ENCODE measurements at places on chromosomes 1 and 21. TPM values are rescaled to one million over a fixed set of nuclear protein-coding genes. Genes with fewer than 3 reads are reported as not detected.

EDARADD gene
- total RNA-seq, result 0.38 TPM

RHD gene
- not detected for total RNA-seq

CCDC30 gene
- 5.4 TPM for total RNA-seq

KRTAP13-2 gene
- not detected for total RNA-seq

PTPN22 gene
- total RNA-seq, result 26.6 TPM

KPRP gene
- not detected for total RNA-seq

RBM11 gene
- total RNA-seq, result 12.5 TPM

DNA sequence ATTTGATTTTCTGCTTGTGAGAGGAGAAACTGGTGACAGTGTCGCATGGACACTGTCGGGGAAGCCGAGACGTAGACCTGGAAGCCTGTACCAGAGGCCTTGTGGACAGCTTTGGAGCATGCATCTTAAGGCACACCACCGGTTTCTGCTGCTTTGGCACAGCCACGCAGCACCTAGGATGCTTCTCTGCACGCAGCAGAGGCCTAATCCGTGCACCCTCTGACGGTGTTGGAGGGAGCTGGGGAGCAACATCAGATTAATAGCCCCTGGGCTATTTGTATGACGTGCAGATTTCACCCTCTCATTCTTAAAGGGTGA lies 30.3 kb downstream of the TEX35 start:
- peak overlapping the region; percentile 88 for H3K4me3 ChIP-seq
- no peak overlapping the region for H3K27ac ChIP-seq
- no peaks in the 10 kb centered on the region for H3K27me3 ChIP-seq
- DNase-seq, result no peak
- H3K4me1 ChIP-seq, result peaks cover 35% of the 10 kb centered on the region

- H3K27me3 ChIP-seq, result peaks cover 58% of the 10 kb centered on the region
- no peak for DNase-seq
- peaks cover 9% of the 10 kb centered on the region for H3K4me1 ChIP-seq
- H3K36me3 ChIP-seq, result peaks cover 4% of the 10 kb centered on the region
- peak overlapping the region; percentile 67 for H3K4me3 ChIP-seq
These were observed 930 bp downstream of the SLC30A10 start for GRCh38 chr1:219927298-219927955.

- no peaks in the 10 kb centered on the region for H3K36me3 ChIP-seq
- DNase-seq, result no peak
- H3K4me3 ChIP-seq, result no peak overlapping the region
- no peaks in the 10 kb centered on the region for H3K27me3 ChIP-seq
- H3K27ac ChIP-seq, result no peak overlapping the region
These were observed 26.4 kb downstream of the HENMT1 start for GRCh38 chr1:108634521-108634920.

DNA sequence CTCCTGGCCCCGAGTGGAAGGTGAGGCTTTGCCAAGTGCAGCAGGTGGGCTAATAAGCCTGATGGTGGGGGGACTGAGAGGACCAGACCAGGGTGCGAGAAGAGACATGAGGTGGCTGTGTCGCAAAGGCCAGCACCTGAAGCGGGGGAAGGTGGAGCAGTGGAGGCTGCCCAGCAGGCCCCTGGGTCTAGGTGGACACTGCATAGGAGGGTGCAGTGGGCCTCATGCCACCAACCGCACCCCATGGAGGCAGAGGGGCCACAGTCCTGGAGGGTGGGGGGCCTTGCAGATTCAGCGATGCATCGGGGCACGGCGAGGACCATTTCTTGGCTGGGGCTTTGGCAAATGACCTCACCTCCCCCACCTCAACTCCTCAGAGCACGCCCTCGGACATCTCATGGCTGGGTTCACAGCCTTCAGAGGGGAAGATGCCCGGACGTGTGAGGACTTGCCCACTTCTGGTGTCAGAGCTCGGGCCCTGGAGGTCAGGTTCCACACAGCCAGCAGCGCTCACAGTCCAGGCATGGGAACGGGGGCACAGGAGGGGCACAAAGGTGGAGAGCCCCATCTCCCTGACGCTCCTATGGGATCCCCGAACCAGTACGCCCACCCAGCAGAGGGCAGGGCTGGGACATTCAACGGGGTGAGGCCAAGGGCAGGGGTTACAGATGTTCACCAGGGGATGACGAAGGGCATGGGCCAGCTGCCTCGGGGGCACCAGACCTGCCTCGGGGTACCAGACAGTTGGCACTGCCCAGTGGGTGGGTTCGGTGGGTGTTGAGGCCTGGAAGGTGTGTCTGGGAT lies 35.4 kb downstream of the UBE2G2 start:
- H3K4me3 ChIP-seq, result peak overlapping the region; percentile 88
- H3K27ac ChIP-seq, result peak overlapping the region; percentile 99
- H3K27me3 ChIP-seq, result no peaks in the 10 kb centered on the region
- DNase-seq, result no peak

DNA sequence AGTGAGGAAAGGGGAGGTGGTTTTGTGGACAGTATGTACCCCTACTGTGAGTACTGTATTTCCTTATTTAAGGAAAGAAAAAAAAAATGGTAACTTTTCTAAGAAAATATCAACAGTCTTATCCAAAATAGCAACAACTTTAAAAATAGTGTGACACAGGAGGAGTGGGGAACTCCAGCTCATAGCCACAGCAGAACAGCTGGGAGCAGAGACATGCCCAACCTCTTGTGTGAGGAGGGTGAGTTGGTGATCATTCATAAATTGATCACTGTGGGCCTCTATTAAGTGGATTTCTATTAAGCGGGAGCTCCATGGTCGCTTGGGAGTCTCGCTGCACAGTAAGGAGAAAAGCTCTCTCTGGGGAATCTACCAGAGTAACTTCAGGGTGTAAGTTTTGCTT lies 158.8 kb upstream of the DUSP10 start:
- DNase-seq, result no peak
- H3K36me3 ChIP-seq, result no peaks in the 10 kb centered on the region
- H3K27ac ChIP-seq, result no peak overlapping the region
- H3K4me1 ChIP-seq, result no peaks in the 10 kb centered on the region
- no peak overlapping the region for H3K4me3 ChIP-seq

- H3K27ac ChIP-seq, result no peak overlapping the region
- peaks cover 9% of the 10 kb centered on the region for H3K27me3 ChIP-seq
- DNase-seq, result peak; percentile 22
- H3K36me3 ChIP-seq, result no peaks in the 10 kb centered on the region
These were observed 86.6 kb downstream of the ZBTB18 start for GRCh38 chr1:244137725-244138124.

GRCh38 chr1:94827434-94827833 lies 7.3 kb downstream of the SLC44A3 start:
- DNase-seq, result no peak
- H3K36me3 ChIP-seq, result no peaks in the 10 kb centered on the region
- peaks cover 21% of the 10 kb centered on the region for H3K27me3 ChIP-seq
- no peaks in the 10 kb centered on the region for H3K4me1 ChIP-seq
- H3K27ac ChIP-seq, result no peak overlapping the region

DNA sequence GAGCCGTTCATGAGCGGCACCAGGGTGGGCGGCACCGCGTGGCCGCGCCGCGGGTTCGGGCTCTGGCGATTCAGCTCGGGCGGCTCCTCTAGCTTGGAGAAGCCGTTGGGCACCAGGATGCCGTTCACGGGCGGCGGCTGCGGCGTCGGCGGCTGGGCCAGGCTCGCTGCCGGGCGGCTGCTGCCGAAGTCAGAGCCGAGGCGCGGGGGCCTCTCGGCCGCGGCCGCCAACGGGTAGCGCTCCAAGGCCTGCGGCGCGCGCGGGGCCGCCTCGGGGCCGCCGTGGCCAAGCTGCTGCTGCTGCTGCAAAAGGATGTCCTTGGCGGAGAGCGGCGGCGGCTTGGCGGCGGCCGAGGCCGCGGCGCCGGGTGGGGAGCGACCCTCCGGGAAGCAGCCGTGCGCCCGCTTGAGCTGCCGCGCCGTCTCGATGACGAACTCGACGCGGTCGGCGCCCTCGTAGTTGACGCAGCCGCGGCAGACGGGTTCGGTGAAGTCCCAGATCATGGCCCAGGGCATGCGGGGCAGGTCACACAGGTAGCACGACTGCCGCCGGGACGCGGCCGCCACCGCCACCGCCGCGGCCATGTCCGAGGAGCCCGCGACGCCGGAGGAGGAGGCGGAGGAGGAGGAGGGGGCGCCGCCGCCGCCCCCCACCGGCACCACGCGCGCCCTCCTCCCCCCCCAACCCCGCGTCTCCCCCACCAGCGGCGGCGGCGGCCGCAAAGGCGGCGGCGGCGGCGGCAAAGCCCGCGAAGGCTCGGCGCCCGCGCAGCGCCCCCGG lies 877 bp downstream of the IRF2BP2 start:
- H3K27ac ChIP-seq, result peak overlapping the region; percentile 96
- peaks cover 63% of the 10 kb centered on the region for H3K4me1 ChIP-seq
- H3K27me3 ChIP-seq, result peaks cover 1% of the 10 kb centered on the region
- peaks cover 25% of the 10 kb centered on the region for H3K36me3 ChIP-seq
- peak; percentile 79 for DNase-seq
- H3K4me3 ChIP-seq, result peak overlapping the region; percentile 75

GRCh38 chr1:165696625-165697100 lies 1.7 kb downstream of the ALDH9A1 start:
- H3K4me3 ChIP-seq, result peak overlapping the region; percentile 67
- H3K27me3 ChIP-seq, result no peaks in the 10 kb centered on the region
- peaks cover 4% of the 10 kb centered on the region for H3K36me3 ChIP-seq
- no peak for DNase-seq
- peak overlapping the region; percentile 81 for H3K27ac ChIP-seq
- H3K4me1 ChIP-seq, result peaks cover 40% of the 10 kb centered on the region

DNA sequence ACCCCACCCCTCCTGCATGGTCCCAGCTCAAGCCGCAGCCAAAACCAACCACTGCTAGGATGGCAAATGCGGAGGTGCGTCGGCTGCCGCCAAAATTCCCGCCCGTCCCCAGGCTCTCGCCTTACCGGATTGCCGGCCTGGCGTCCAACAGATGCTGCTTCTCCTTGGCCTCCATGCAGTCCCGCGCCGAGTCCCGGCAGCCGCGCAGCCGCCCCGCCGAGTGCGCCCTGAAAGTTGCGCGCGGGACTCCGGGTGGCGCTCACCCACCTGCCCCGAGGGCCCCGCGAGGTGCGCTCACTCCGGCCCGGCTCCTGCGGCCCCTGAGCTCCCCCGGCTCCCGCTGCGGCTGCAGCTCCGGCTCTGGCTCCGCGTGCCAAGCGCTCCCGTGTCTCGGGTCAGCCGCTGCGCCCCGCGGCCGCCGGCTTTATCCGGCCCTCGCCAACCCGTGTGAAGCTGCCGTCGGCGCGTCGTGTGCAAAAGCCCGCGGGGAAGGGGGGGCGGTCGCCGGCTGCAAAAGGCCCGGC lies at the start of gene SLC30A2:
Gene SLC30A2, minus strand, starts transcription at position 397 of the 524 bp plus-strand sequence. Its CDS starts 222 bp downstream, at position 175.
- H3K27me3 ChIP-seq, result peaks cover 28% of the 10 kb centered on the region
- no peak within 1 kb of the TSS for H3K4me3 ChIP-seq
- no peak for DNase-seq
- H3K36me3 ChIP-seq, result no peaks in the 10 kb centered on the region

DNA sequence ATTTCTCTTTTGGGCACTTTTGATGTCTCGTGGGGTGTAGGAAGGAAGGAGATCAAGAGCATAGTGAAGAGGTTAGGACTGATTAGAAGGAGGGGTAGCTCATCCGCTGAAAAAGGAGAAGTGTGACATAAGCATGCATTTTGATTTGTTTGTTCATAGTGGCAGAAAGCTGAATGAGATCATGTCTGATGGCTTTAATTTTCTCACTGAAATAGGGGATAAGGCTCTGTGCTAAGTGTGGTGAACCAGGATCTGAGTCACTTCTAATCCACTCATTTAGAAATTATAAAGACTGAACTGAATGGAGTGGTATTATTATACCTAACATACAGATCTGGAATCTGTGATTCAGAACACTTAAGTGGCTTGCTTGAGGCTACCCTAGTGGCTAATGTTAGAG lies 344.5 kb downstream of the PDE4B start:
- H3K27me3 ChIP-seq, result peaks cover 4% of the 10 kb centered on the region
- no peaks in the 10 kb centered on the region for H3K36me3 ChIP-seq
- no peak for DNase-seq
- no peak overlapping the region for H3K4me3 ChIP-seq

DNA sequence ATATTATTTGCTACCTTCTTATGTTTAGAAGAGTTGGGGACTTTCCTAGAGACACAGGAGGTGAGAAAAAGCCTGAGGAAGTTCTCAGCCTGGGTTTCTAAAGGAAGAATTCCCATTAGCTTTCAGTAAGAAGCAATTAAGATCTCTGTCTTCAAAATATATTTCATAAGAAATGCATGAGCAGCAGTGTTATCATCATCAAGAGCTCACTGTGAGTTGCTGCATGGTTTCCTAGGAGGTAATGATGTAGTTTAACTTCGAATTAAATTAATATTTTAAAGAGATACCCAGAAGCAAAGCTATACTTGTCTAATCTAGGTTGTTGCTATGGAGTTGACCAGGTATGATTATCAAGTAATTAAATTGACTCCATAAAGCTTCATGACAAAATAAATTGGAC lies 5.7 kb upstream of the POGZ start:
- H3K4me1 ChIP-seq, result peaks cover 3% of the 10 kb centered on the region
- no peak for DNase-seq
- peaks cover 25% of the 10 kb centered on the region for H3K27me3 ChIP-seq
- H3K4me3 ChIP-seq, result no peak overlapping the region

DNA sequence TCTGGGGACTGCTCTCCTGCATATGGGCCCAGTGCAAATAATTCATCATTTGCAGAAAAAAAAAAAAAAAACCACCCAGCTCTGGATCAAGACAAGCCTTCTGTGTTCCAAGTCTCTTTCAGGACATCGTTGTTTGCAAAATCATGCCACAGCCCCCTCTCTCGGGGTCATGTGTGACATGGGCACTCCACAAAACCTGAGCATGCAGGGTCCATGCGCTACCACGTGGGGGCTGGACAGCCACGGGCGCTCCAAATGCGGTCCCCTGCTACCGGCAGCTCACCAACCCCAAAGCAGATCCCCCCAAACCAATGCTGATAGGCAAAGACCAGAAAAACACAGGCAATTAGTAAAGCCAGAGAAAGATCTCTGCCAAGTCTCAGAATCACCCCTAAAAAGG lies 17.6 kb downstream of the NPHP4 start:
- peaks cover 6% of the 10 kb centered on the region for H3K4me1 ChIP-seq
- no peaks in the 10 kb centered on the region for H3K36me3 ChIP-seq
- peak overlapping the region; percentile 48 for H3K27ac ChIP-seq
- no peak for DNase-seq
- H3K27me3 ChIP-seq, result no peaks in the 10 kb centered on the region
- H3K4me3 ChIP-seq, result no peak overlapping the region

DNA sequence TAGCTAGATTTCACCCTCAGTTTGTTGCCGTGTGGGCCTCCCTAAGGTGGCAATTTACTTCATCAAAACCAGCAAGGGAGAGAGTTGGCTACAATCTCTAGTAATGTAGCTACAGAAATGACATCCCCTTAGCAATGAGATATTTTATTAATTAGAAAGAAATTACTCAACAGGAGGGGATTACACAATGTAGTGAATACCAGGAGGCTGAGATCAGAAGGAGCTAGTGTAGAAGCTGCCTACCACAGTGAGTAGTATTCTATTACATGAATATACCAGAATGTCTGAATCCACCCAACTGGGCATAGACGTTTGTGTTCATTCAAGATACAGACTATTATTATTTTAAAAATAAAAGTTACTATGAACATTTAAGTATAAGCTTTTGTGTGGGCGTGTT lies 868.2 kb upstream of the CXADR start:
- no peaks in the 10 kb centered on the region for H3K27me3 ChIP-seq
- no peak overlapping the region for H3K27ac ChIP-seq
- H3K36me3 ChIP-seq, result no peaks in the 10 kb centered on the region
- DNase-seq, result no peak
- H3K4me3 ChIP-seq, result no peak overlapping the region
- H3K4me1 ChIP-seq, result no peaks in the 10 kb centered on the region
